ENCODE measurements at places on chromosomes 3 and 15.

- no peak for DNase-seq
These were observed 974.4 kb upstream of the ALCAM start for GRCh38 chr3:104392327-104392726.

DNA sequence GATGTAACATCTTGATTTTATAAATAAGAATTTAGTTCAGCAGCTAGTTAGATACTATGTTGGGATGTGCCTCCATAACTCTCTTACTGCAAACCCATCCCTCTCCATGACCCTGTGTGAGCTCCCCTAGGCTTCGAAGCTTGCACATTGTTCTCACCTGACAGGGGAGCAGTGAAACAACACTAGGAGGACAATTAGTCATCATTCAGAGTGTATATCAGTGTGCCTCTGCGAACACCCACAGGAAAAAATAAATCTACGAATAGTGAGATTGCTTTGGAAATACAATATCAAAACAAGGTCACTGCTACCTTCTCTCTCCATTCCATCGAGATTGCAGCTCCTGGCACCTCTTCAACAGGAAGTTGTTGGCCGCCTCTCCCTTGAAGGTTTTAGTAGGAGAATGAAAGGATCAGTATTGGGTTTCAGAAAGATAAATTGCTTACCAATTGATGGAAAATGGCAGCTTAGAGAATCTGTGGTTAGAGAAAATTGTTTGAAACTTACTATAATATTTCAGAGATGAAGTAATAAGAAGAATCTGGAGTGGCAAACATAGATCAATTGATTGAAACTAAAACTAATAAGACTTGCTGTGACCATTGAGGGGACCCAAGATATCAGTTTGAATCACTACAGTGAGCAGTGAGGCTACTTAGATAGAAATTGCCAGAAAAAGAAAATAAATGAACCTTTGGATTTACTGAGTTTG is 103.2 kb downstream of the CHL1 start:
- DNase-seq = no peak

DNA sequence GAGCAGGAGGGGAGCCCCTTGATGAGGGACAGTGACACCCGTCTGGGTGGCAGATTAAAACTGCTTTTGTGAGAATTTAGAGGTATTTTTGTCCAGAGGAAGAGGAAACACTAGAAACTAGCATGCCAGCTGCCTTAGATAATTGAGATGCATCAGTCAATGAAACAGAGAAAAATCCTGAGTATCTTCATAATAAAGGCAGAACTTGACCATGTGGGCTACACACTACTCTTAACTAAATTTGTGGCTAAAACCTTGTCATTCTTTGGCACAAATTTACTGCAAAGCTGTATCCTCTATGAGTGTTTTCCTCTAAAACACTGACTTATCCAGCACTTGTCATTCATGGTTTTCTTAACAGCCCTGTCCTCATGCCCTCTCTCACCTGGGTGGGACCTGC is 259.7 kb upstream of the TPM1 start:
- no peak for DNase-seq

GRCh38 chr3:166223120-166223519 is 385.9 kb upstream of the BCHE start:
- no peak for DNase-seq

- no peak for DNase-seq
These were observed 8.0 kb downstream of the TMEM45A start for GRCh38 chr3:100500320-100500880.

- peak; percentile 18 for DNase-seq
These were observed 194.4 kb downstream of the ARRDC4 start for GRCh38 chr15:98154863-98155262.

- DNase-seq = no peak
These were observed 50.3 kb upstream of the CHRNB4 start for GRCh38 chr15:78691167-78691850.

- no peak for DNase-seq
These were observed 27.7 kb upstream of the SSR3 start for GRCh38 chr3:156582532-156583183.

DNA sequence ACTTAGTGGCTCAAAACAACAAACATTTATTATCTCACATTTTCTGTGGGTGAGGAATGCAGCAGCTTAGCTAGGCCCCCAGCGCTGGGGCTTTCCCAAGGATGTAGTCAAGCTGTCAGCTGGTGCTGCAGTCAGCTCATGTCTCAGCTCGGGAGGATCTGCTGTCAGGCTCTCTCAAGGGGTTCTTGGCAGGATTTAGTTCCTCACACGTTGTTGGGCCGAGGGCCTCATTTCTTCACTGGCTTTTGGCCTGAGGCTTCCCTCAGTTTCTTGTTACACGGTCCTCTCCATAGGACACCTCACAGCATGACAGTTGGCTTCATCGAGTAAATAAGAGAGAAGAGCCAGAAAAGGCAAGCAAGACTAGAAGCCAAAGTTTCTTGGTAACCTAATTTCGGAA is 13.7 kb upstream of the U2SURP start:
- DNase-seq = no peak

DNA sequence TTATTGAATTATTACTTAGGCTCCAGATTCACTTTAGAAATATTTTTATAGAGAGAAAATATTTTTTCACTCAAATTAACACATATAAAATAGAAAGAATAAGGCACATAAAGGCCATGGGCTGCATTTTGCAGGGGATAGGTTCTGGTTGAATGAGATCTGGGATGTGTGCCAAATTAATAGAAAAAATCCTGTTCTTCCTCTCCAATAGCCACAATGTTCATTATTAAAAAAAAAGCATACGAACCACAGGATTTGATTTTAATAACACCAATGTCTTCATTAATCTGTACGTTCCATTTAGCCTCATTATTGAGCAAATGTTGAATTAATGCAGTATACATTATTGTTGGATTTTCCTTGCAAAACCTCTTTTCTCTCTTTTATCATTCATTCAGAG is 622.8 kb upstream of the AGTR1 start:
- no peak for DNase-seq

Measured in A549 (cell line).